Progenitor cell of endocrine pancreas (in vitro differentiated cells): ENCODE measurements at places on chromosomes 6 and 20. TPM values are rescaled to one million over a fixed set of nuclear protein-coding genes. Genes with fewer than 3 reads are reported as not detected.
A peak's percentile ranks its signal among the peaks of the same experiment; 100 is the strongest.

The RAET1G gene
- total RNA-seq: not detected in 2 replicates

The GTSF1L gene
- total RNA-seq: not detected in 2 replicates

The TRIM10 gene
- total RNA-seq: not detected in 2 replicates

The SRSF3 gene
- total RNA-seq: 427 and 442 TPM in 2 replicates

The SLC17A9 gene
- 8.0 and 8.3 TPM in 2 replicates for total RNA-seq

The HLA-DRB5 gene
- total RNA-seq: 0.60 and 0.71 TPM in 2 replicates

DNA sequence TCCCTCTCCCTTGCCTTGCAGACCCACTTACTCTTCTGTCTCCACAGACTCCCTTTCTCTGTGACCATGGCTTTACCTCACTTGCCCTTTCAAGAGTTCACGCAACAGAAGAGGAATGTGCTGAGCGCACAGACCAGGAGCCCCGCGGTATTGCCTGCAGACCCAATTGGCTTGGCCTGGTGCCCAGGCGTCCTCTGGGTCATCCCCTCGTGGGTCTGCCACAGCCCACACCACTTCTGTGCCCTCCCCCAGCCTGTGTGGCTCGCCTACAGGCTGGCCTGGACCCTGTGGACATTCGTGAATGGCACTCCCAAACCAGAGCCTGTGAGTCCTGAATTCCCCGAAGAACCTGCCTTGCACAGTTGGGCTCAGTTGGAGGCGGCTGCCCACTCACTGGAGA lies 15.3 kb upstream of the NINL start:
- no peaks in the 10 kb centered on the region for H3K36me3 ChIP-seq
- H3K27me3 ChIP-seq: no peaks in the 10 kb centered on the region
- no peaks in the 10 kb centered on the region for H3K4me1 ChIP-seq
- no peak overlapping the region for H3K4me3 ChIP-seq
- H3K27ac ChIP-seq: no peak overlapping the region

DNA sequence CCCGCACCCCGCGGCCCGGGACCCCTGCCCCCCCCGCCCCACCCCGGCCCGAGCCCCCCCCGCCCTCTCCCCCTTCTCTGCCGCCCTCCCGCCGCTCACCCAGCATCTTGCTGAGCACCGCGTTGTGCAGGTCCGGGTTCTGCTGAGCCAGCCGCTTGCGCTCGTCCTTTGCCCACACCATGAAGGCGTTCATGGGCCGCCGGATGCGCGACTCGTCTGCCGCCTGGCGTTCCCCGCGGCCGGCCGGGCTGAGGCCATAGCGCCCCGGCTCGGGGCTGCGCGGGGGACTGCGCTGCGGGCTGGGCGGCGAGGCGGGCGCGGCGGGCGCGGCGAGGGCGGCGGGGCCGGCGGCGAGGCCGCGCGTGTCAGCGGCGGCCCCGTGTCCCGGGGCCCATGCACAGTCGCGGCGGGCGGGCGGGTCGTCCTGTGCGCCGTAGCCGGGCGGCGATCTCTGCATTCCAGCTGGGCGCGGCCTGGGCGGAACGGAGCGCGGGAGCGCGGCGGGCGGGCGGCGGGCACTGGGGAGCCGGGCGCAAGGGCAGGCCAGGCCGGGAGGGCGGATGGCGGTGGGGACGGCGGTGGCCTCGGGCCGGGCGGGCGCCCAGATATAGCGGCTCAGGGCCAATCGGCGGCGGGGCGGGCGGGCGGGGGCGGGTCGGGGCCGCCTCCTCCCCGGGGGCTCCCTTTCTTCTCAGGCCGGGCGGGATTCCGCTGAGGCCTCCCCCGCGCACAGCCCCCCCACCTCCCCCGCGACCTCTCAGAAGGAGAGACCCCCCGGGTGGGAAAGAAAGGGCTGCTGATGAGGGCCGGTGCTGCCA lies at the start of gene SOX18:
Gene SOX18, minus strand, starts transcription at position 580 of the 818 bp plus-strand sequence. Its CDS starts 123 bp downstream, at position 457.
- H3K4me1 ChIP-seq: no peaks in the 10 kb centered on the region
- no peaks in the 10 kb centered on the region for H3K36me3 ChIP-seq
- DNase-seq: no peak
- H3K4me3 ChIP-seq: no peak within 1 kb of the TSS
- no peak within 1 kb of the TSS for H3K27ac ChIP-seq
- peaks cover 64% of the 10 kb centered on the region for H3K27me3 ChIP-seq

DNA sequence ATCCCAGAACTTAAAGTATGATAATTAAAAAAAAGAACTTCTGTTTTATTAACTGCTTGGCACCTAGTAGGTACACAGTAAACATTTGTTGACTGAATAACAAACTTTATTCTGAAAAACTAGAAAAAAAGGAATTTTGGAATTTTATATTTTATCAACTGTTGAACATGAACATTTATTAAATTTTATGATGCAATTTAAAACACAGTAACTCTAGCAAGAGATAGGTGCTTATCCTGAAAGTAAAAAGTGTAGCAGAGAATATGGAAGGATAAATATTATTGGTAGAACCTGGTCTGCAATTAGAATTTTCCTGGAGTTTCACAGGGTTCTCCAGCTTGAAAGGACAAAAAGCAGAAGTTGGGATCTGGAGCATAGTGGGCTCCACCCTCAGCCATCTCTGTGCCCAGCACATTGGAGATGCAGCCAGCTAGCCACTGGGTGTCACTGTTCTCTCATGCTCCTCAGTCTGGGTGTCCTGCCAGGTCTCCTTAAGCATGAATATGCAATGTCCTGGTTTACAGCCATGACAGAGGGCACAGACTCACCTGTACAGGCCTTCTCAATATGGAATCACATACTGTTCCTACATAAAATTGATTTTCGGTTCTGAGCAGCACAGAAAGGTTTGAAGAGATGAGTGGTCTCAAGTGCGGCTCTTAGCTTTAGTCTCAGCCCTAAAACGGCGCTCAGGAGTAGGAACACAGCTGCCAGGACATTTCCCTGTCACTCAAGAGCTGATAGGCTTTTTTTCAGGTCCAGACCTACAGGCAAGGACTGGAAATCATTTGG lies 31.7 kb upstream of the IL20RA start:
- no peaks in the 10 kb centered on the region for H3K36me3 ChIP-seq
- peak; percentile 43 for DNase-seq
- H3K4me1 ChIP-seq: peaks cover 1% of the 10 kb centered on the region
- no peaks in the 10 kb centered on the region for H3K27me3 ChIP-seq
- no peak overlapping the region for H3K27ac ChIP-seq

GRCh38 chr6:63347599-63347998 lies 27.8 kb upstream of the LGSN start:
- H3K36me3 ChIP-seq: no peaks in the 10 kb centered on the region
- DNase-seq: no peak
- H3K27me3 ChIP-seq: no peaks in the 10 kb centered on the region
- no peak overlapping the region for H3K4me3 ChIP-seq
- no peak overlapping the region for H3K27ac ChIP-seq

DNA sequence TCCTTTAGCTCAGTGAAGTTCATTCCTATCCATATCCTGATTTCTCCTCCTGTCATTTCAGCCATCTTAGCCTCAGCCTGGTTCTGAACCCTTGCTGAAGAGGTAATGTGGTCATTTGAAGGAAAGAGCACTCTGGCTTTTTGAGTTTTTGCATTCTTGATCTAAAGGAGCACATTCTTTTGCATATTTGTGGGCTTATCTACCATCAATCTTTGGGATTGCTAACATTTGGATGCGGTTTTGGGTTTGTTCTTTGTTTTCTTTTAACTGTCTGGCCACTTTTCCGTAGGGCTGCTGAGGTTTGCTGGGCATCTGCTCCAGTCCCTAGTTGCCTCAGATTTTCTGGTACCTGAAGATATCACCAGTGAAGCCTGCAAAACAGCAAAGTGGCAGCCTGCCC lies 238.3 kb downstream of the EPM2A start:
- peaks cover 2% of the 10 kb centered on the region for H3K36me3 ChIP-seq
- H3K4me1 ChIP-seq: no peaks in the 10 kb centered on the region
- no peaks in the 10 kb centered on the region for H3K27me3 ChIP-seq
